ENCODE measurements at places on chromosomes 11 and 22. TPM values are rescaled to one million over a fixed set of nuclear protein-coding genes. Genes with fewer than 3 reads are reported as not detected.
A peak's percentile ranks its signal among the peaks of the same experiment; 100 is the strongest.

OR5A1 gene
- not detected for total RNA-seq

TEAD1 gene
- total RNA-seq = 76.4 TPM

OR5W2 gene
- total RNA-seq = not detected

RDX gene
- total RNA-seq = 121 TPM

ZC3H12C gene
- total RNA-seq = 5.6 TPM

OR8D4 gene
- total RNA-seq = not detected

INS gene
- not detected for total RNA-seq

APOBEC3C gene
- 25.2 TPM for total RNA-seq

POU2AF2 gene
- not detected for total RNA-seq

MPPED2 gene
- total RNA-seq = 18.7 TPM

CPT1B gene
- 85.6 TPM for total RNA-seq

GRCh38 chr22:23088199-23088604 lies 17.9 kb downstream of the GNAZ start:
- DNase-seq = peak; percentile 76

- no peak for DNase-seq
Observed at GRCh38 chr11:93530468-93530826, 12.7 kb downstream of the SMCO4 start.

DNA sequence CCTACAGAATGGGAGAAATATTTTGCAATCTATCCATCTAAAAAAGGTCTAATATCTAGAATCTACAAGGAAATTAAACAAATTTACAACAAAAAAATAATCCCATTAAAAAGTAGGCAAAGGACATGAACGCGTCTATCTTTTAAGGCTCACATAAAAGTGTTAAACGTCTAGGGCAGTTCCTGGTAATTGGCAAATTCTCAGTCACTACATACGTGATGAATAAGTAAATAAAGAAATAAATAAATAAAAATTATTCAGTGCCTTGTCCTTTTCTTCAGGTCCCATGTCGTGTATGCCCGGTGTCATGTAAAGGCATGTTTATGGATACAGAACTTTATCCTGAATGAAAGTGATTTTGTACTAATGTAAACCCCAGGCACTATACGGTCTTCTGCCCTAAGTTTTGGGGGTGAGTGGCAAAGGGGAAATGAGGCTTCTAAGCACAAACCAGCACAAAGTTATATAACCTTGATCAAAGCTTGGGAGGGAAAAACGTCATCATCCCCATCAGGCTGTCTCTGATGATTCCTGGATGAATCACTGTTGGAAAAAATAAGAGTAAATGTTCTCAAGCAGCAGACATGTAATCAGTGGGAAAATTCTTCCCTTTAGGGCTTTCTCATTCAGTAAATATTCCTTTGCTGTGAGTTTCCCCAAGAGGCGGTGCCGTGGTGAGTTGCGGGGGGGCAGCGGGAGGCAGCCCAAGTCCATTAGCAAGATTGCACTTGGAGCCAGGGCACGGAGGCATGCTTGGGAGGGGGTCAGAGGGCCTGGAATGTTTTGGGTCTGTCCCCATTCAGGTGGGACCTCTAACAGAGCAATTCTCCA lies 30.4 kb upstream of the MICAL2 start:
- DNase-seq = no peak

GRCh38 chr11:72920001-72920400 lies 105.8 kb downstream of the ATG16L2 start:
- no peak for DNase-seq

DNA sequence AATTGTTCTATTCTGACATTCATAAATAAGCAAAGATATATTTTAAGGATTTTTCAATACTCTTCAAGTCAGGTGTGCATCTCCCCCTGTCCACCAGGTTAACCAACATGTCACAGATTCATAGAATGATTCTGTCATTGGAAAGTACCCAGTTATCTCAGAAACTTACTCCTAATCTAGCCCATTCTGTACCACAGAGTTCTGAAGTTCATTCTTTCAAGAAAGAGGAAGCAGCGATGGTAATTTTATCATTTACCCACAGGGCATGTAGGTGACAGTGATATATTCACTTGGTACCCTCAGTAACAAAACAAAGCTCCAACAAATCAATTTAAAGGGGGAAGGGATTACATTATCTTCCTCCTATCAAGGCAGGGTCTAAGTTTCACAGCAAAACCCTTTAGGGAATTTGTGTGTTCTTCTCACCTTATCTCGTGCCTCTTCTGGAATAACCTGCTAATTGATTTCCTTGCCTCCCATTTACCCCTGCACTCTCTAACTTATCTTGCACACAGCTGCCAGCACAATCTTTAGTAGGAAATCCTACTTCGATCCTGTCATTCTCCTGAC lies 19.0 kb upstream of the MPPED2 start:
- DNase-seq = no peak

- DNase-seq = no peak
Observed at GRCh38 chr11:25211635-25212254, 714.9 kb downstream of the LUZP2 start.

GRCh38 chr11:1482581-1483444 lies 3.8 kb downstream of the MOB2 start:
- DNase-seq = peak; percentile 65

- no peak for DNase-seq
Observed at GRCh38 chr22:40250608-40251007, 72.9 kb downstream of the TNRC6B start.

GRCh38 chr11:11780858-11781257 lies 60.9 kb upstream of the USP47 start:
- DNase-seq = no peak

DNA sequence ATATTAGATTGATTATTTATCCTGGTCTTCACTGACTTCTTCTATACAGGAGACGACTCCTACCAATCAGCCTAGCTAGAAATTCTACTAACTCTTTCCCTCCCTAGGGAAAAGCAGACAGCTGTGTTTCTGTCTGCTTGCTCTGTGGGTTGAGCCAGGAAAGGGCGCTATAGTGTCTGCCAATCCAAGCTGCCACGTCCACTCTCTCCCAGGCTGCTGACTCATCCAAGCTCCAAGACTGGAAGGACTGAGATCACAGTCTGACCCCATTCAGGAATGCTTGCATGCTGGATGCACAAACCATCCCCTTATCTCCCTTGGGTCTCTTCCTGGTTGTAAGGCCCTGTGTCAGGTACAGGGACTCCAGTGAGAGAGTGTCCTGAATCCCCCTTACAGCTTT lies 955.6 kb downstream of the OPCML start:
- peak; percentile 66 for DNase-seq

GRCh38 chr22:18929459-18929858 lies 6.6 kb downstream of the PRODH start:
- no peak for DNase-seq

GRCh38 chr11:48095779-48096470 lies 115.6 kb downstream of the PTPRJ start:
- no peak for DNase-seq

GRCh38 chr11:62498031-62498430 lies 48.6 kb downstream of the AHNAK start:
- no peak for DNase-seq

- DNase-seq = no peak
Observed at GRCh38 chr11:71485466-71485865, 32.5 kb downstream of the NADSYN1 start.

DNA sequence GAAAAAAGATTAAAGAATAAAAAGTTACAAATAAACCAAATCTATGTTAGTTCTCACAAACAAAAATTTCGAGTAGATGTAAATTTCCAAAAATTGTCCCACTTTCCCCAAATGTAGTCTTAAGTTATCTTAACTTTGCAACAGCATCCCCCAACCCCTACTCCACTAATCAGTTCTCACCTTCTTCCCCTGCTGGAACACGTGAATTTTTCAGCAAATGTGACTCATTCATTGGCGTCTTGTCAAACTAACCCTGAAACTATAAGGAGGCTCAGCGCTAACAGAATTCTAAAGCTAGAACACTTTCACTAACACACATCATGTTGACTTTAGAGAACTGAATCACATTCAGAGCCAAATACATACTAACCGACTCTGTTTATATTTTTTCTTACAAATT lies 46.1 kb downstream of the PHF21A start:
- no peak for DNase-seq

DNA sequence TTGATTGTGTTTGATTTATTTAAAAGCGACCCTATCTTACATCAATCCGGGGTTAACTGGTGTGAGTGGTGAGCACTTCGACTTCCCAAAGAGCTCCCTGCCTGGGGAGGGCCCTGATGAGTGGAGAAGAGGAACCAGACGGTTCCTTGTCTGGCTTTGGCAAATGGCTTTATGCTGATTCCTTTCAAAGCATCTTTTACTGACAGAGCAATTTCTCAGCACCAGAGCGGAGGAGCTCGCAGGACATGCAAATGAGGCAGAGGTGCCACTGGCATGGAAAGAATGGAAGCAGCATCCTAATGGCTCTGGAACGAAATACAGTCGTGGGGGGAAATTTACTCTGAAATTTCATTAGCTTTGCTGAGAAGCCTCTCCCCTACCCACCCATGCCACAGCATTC lies 410.9 kb upstream of the B3GAT1 start:
- no peak for DNase-seq

- DNase-seq = no peak
Observed at GRCh38 chr11:121961321-121961801, 154.7 kb downstream of the BLID start.

GRCh38 chr11:3671334-3672254 lies at the start of gene CHRNA10:
Gene CHRNA10, minus strand, starts transcription at chr11:3671384. Its CDS starts 72 bp downstream, at chr11:3671312.
- DNase-seq = no peak

DNA sequence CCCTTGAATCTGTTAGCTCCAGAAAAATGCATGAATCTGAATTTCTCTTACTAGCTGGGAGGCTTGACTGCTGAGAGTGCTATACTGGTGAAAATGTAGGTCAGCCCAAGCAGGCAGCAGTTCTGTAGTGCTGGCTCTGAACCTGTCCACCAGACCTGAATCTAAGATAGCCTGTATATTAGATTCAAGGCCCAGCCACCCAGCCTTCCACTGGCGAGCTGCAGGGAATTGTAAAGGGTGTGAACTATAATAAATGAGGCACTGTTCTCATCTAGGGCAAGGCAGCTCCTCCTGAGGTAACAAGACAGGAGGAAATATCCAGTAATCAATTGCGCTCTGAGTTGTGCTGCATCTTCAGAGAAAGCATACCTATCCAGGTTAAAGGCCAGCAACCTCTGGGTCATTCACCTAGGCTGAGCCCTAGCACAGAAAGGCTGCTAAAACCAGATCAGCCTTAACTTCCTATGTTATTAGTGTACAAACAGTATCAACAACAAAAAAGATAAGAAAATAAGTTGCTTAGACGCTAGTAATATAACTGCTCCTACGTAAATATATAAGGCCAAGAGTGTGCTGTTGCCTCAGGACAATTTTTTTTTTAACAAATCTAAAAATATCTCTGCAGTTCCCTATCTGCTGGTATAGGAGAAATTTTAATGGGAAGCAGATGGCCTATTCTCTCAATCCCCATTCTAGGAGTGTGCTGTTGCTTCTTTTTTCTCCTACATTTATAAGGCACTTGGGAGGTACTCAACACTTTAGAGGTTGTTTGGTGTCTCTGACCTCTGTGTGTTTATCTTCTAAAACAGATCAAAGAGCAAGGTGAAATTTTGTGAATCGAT lies 63.0 kb downstream of the RELT start:
- no peak for DNase-seq

- no peak for DNase-seq
Observed at GRCh38 chr11:16217631-16218030, 138.7 kb downstream of the SOX6 start.

DNA sequence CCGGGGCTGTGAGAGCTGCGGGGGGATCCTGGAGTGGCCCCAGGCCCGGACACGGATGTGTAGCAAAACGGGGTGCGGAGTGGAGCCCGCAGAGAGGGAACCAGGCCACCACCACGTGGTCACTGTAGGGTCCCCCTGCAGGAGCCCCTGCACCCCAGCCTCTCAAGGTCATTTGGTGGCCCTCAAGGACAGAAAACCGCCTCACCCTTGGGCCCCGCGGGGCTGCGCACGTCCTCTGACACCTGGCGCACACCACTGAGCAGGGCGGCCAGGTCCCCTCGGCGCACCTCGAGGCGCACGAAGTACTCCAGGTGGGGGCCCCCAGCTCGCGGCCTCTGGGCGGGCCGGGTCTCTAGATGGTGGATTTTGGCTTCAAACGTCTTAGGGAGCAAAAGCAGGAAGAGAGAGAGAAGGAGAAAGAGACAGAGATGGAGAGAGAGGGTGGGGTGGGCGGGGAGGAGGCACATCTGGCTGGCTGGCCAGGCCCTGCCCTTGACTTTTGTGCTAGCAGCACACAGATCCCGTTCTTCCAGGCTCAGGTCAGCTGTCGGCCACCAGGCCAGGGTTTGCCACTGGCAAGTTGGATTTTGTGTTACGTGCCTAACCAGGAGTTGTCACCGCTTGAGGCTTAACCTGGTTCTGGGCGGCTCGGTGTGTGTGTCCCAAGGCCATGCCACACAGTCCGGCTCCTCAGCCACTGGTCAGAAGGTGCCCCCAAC lies 3.2 kb downstream of the TH start:
- DNase-seq = no peak

DNA sequence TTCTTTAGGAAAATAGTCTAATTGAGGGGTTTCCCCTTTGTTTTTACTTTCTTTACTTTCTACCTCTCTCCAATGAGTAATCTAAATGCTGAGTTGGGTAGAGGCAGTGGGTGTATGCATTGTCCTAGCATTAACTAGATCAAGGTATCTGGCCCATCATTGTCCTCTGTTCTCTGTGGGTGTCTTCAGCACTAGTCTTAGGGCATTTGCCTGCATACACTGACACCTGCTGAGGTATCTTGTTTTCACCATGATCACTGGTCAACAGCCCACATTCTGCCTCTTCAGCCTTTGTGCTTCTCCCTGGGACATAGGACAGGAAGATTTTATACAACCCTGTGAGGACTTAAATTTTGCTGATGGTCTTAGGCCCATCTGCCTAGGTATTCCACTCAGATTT lies 371.1 kb downstream of the RAB38 start:
- DNase-seq = peak; percentile 59

DNA sequence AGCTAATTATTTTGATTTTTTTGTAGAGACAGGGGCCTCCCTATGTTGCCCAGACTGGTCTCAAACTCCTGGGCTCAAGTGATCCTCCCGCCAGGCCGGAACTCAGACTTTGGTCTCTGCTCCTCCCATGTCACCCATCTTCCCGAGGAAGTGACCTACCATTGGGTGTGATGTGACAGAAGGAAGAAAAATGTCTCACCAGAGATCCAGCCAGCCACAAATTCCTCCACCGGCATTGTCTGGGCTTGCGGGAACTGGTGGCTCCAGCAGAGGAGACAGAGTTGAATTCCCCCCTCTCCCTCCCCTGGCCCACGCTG lies 772 bp downstream of the SLC25A45 start:
- peak; percentile 91 for DNase-seq

DNA sequence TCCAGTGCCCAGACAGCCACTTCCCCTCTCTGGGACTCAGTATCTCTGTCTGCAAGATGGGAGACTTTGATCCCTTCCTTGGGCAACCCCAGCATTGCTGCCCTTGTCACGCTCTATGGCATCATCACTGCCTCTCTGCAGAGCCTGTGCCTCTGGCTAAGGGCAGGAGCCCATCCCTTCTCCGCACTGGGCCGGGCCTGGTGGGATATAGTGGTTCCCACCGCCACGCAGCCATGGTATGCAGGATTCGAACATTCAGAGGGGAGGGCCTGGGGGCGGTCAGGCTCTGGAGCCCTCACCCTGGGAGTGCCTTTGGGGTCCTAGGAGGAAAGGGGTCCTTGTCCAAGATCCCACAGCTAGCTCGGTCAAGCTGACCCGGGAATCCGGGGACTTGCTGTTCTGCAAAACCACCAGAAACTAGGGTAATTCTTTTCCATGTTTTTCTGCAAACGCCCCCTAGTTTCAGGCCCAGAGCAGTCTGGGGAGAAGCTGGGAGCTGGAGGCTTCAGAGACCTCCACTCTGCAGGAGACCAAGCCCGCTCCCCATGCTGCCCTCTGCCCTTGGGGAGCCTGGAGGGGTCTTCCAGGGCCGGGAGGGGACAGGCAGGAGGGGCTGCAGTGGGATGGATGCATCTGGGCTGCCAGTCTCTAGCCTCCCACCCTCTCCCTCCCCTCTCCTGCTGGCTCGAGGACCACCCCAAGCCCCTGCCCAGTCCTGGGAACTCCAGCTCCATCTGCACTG lies 24.4 kb upstream of the CBX7 start:
- DNase-seq = peak; percentile 73
